H9 (cell line): ENCODE measurements at places on chromosomes 16 and 17. TPM values are rescaled to one million over a fixed set of nuclear protein-coding genes. Genes with fewer than 3 reads are reported as not detected.

- H3K27me3 ChIP-seq = no peaks in the 10 kb centered on the region
- no peaks in the 10 kb centered on the region for H3K4me1 ChIP-seq
- no peak for DNase-seq
- no peak overlapping the region for H3K4me3 ChIP-seq
Measured at GRCh38 chr17:15354256-15354655, 12.9 kb upstream of the TEKT3 start.

DNA sequence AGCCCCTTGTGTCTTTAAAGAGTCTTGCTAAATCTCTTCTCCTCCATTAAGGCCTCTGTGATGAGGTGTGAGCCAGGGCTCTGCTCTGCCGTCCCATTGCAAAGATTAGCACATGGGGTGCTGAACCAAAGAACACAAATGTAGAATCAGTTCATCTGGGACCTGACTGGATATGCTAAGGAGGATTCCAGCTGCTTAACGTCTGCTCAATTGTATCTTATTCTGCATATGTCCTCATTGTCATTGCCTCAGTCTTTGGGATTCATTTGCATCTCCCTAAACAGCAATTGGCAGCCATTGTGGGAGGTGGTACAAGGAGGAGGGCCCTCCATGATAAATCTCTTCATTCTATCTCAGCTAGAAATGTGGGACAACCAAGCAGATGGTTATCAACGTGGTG is 106.3 kb upstream of the ADAMTS18 start:
- no peak overlapping the region for H3K27ac ChIP-seq
- H3K4me3 ChIP-seq = no peak overlapping the region
- no peaks in the 10 kb centered on the region; the same call in 2 of the 3 replicates for H3K36me3 ChIP-seq
- peak; percentile 32 for DNase-seq

KRTAP4-3 gene
- not detected in 2 replicates for total RNA-seq

FBXW10B gene
- total RNA-seq = not detected in 2 replicates

ABCC3 gene
- 0.31 and 0.59 TPM in 2 replicates for total RNA-seq

HASPIN gene
- total RNA-seq = 26.6 and 26.7 TPM in 2 replicates

CBFA2T3 gene
- 2.8 and 2.9 TPM in 2 replicates for total RNA-seq

GRCh38 chr16:77191259-77191969 is 424 bp downstream of the MON1B start:
- H3K36me3 ChIP-seq = peaks cover 34% of the 10 kb centered on the region
- H3K27me3 ChIP-seq = no peaks in the 10 kb centered on the region
- no peak for DNase-seq
- H3K4me3 ChIP-seq = peak overlapping the region; percentile 89
- no peaks in the 10 kb centered on the region for H3K4me1 ChIP-seq
- H3K27ac ChIP-seq = no peak overlapping the region

DNA sequence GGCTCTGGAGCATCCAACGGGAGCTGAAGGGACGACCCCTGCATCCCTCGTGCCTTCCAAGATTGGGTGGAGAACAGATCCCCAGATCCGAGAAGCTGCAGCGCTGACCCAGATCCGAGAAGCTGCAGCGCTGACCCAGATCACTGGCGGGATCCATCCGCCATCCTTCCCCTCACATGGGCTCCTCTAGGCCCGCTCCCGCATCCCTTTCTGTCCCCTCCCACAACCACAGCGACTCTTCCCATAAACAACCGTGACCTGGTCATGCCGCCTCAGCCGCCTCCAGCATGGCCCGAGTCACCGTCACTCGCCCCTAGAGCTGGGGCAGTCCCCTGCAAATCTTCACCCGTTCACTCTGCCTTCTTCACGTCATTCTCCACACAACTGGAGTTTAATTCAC is 124.9 kb downstream of the UTP18 start:
- no peaks in the 10 kb centered on the region for H3K4me1 ChIP-seq
- no peaks in the 10 kb centered on the region for H3K27me3 ChIP-seq
- no peak overlapping the region for H3K4me3 ChIP-seq
- no peaks in the 10 kb centered on the region for H3K36me3 ChIP-seq
- H3K27ac ChIP-seq = no peak overlapping the region

AANAT gene
- 0.15 and 0.55 TPM in 2 replicates for total RNA-seq

GRCh38 chr16:82440336-82440735 is 186.4 kb upstream of the CDH13 start:
- no peak overlapping the region for H3K27ac ChIP-seq
- DNase-seq = no peak
- H3K27me3 ChIP-seq = no peaks in the 10 kb centered on the region
- H3K4me1 ChIP-seq = no peaks in the 10 kb centered on the region; the same call in 1 of the 2 replicates
- no peaks in the 10 kb centered on the region for H3K36me3 ChIP-seq

DNA sequence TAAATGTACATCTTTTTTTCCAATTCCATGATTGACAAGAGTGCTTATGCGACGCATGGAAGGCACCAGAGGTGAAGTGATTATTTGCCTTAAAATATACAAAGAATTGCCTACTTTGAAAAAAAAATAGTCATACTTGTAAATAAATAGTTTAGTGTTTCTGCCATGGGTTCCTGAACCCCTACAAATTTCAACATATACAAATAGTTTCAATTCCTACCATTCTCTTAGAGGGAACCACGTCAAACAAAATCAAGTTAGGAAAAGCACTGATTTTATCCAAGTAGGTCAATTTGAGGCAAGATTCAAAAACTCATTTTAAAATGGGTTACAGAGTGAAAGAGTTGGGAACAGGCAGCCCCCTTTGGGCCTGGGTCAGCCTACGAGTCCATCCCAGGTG is 11.7 kb downstream of the CMTM3 start:
- no peak for DNase-seq
- no peaks in the 10 kb centered on the region for H3K27me3 ChIP-seq
- peaks cover 9% of the 10 kb centered on the region; the same call in 1 of the 2 replicates for H3K4me1 ChIP-seq
- no peak overlapping the region for H3K4me3 ChIP-seq

GRCh38 chr17:48554412-48555257 is 9.7 kb upstream of the HOXB2 start:
- H3K27ac ChIP-seq = no peak overlapping the region
- peaks cover 93% of the 10 kb centered on the region for H3K27me3 ChIP-seq
- DNase-seq = peak; percentile 64
- H3K4me3 ChIP-seq = no peak overlapping the region
- no peaks in the 10 kb centered on the region for H3K4me1 ChIP-seq
- no peaks in the 10 kb centered on the region for H3K36me3 ChIP-seq

HNF1B gene
- total RNA-seq = not detected in 2 replicates

DNA sequence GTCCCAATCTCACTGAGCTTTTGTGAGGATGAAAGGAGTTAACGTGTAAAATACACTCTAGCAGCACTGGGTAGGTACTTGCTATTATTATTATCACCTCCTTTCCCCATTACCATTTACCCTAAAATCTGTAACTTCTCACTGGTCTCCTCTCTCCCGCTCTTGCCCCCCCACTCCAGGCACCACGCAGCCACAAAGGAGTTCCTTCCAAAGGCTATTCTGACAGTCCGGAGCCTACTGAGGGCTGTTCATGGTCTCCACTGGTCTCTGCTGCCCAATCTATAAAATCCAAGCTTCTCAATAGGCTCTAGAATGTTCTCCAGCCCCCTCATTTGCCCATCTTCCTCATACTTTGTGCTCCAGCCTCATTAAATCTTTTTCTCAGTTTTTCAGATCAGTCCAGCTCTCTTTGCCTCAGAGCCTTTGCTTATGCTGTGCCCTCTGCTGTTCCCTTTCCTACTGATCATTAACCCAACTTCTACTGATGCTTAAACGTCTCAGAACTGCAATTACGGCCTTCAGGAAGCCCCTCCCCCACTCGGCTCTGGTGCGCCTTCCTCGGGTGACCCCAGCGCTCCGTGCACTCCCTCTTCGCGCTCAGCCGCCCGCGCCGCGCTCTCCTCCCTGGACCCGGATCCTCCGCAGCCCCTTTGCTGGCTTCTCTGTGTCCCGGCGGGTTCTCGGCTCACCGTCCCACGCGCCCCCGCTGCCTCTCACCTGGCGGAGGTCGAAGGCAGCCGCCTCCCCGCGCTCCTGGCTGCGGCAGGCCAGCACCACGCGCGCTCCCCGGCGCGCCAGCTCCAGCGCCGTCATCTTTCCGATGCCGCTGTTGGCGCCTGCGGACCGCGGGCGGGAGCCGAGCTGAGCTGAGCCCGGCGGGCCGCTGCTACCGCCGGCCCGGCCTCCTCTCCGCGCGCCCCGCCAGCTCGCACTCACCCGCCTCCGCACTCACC is 737 bp downstream of the DHRS13 start:
- no peak for DNase-seq
- peaks cover 25% of the 10 kb centered on the region for H3K36me3 ChIP-seq
- no peak overlapping the region for H3K27ac ChIP-seq

DNA sequence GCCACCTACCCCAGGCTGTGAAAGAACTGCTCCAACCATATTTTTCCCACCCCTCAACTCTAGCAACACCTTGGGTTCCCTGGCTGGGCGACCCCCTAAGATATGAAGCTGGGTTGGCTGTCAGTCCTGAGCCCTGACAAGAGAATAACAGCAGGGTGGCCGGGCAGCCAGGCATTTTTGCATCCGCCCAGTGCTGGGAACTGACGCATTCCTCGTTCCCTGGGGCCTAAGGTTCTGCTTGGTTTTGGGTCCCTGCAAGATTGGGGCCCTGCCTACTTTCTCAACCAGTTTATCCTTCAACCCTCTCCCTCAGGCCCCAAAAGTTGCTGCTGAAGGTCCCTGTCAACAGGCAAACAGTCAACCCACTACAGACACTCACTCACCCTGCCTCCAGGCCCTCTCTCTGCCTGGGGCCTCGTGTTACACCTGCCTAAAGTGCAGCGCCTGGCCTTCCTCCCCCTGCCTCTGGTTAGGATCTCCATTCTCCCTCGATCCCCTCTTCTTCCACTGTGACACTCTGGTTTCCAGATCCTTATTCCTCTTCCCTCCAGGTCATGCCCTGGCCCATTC is 151.5 kb downstream of the STX8 start:
- peaks cover 3% of the 10 kb centered on the region; the same call in 1 of the 2 replicates for H3K4me1 ChIP-seq
- H3K27ac ChIP-seq = no peak overlapping the region
- peaks cover 2% of the 10 kb centered on the region; the same call in 1 of the 2 replicates for H3K36me3 ChIP-seq
- H3K4me3 ChIP-seq = no peak overlapping the region
- peak; percentile 64 for DNase-seq

CCL4 gene
- total RNA-seq = not detected in 2 replicates

GRCh38 chr16:11134722-11135463 is 121.1 kb downstream of the SOCS1 start:
- DNase-seq = no peak
- no peaks in the 10 kb centered on the region for H3K36me3 ChIP-seq
- no peaks in the 10 kb centered on the region for H3K27me3 ChIP-seq
- no peak overlapping the region for H3K27ac ChIP-seq
- H3K4me1 ChIP-seq = peaks cover 3% of the 10 kb centered on the region; the same call in 1 of the 2 replicates
- H3K4me3 ChIP-seq = no peak overlapping the region

- H3K36me3 ChIP-seq = peaks cover 22% of the 10 kb centered on the region; the same call in 2 of the 3 replicates
- H3K27ac ChIP-seq = no peak overlapping the region
- peaks cover 3% of the 10 kb centered on the region; the same call in 1 of the 2 replicates for H3K4me1 ChIP-seq
- H3K4me3 ChIP-seq = peak overlapping the region; percentile 92
Measured at GRCh38 chr17:18246880-18247612, 11.5 kb downstream of the FLII start.

SLC38A8 gene
- 0.35 TPM in 1 of 2 replicates, not detected in the other for total RNA-seq

- DNase-seq = no peak
- H3K36me3 ChIP-seq = peaks cover 20% of the 10 kb centered on the region
- no peaks in the 10 kb centered on the region for H3K4me1 ChIP-seq
- no peaks in the 10 kb centered on the region for H3K27me3 ChIP-seq
- peak overlapping the region; percentile 93; the same call in 1 of the 3 replicates for H3K4me3 ChIP-seq
Measured at GRCh38 chr17:17305281-17305801, 2.2 kb downstream of the NT5M start.

DHX38 gene
- 60.5 and 64.2 TPM in 2 replicates for total RNA-seq

GRCh38 chr16:5541356-5541755 is 443.8 kb upstream of the EEF2KMT start:
- H3K4me3 ChIP-seq = no peak overlapping the region; the same call in 2 of the 3 replicates
- no peaks in the 10 kb centered on the region for H3K36me3 ChIP-seq

BCAR1 gene
- total RNA-seq = 97.1 and 102 TPM in 2 replicates

DNA sequence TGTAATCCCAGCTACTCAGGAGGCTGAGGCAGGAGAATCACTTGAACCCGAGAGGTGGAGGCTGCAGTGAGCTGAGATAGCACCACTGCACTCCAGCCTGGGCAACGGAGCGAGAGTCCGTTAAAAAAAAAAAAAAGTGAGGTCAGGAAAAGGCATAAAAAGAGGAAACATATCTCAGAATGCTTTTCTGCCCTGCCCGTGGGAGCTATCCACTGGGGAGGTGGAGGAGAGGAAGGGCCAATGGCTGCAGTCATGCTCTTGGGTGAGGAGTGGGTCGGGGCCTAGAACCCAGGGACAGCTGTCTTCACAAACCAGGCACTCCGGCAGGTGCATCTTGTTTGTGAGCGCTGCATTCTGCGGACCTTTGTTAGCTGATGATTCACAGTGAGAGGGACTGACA is 60.0 kb upstream of the CDC42EP4 start:
- no peak for DNase-seq
- no peak overlapping the region for H3K4me3 ChIP-seq
- H3K4me1 ChIP-seq = no peaks in the 10 kb centered on the region
- H3K27me3 ChIP-seq = no peaks in the 10 kb centered on the region

DNA sequence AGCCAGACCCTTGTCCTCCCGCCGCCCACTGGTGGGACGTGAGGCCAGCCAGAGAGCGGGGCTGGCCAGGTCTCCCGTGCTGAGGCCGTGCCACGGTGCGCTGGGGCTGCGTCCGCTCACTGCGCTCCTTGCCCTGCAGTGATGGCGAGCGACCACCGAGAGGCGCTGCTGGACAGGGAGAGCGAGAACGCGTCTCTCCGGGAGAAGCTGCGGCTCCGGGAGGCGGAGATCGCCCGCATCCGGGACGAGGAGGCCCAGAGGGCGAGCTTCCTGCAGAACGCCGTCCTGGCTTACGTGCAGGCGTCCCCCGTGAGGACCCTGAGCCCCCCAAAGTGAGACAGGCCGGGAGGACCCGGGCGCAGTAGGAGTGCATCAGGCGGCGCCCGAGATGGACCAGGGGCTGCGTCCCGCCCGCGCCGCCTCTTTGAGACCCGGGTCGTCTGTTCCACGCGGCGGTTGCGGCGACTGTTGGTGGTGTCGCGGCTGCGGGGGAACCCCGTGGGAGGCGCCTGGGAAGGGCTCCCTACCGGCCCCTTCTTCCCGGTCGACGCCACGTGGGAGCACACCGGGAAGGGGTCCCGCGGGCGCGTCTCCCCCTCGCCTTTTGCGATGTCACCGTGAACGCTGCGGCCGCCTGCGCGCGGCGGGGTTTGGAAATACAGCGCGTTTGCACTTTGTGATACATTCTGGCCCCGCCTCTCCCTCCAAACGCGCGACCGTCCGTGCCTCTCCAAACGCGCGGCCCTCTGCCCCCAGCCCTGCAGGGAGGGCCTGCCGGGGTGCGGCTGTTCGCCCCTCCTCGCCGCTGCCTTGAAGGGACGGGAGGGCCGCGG is 792 bp upstream of the RAC3 start:
- H3K27me3 ChIP-seq = no peaks in the 10 kb centered on the region; the same call in 1 of the 2 replicates
- H3K27ac ChIP-seq = no peak overlapping the region
- H3K4me1 ChIP-seq = no peaks in the 10 kb centered on the region

GRCh38 chr17:16191604-16192003 is 23.7 kb downstream of the NCOR1 start:
- no peak overlapping the region for H3K4me3 ChIP-seq
- no peak overlapping the region for H3K27ac ChIP-seq
- DNase-seq = no peak
- H3K4me1 ChIP-seq = no peaks in the 10 kb centered on the region
- H3K27me3 ChIP-seq = no peaks in the 10 kb centered on the region

CCL23 gene
- total RNA-seq = not detected in 2 replicates
